Stimulated activated CD4-positive, alpha-beta T cell treated with anti-CD3 and anti-CD28 coated beads, Interleukin-2, amount 100 ng/mL, for 24 hours (primary cell): ENCODE measurements at places on chromosomes 3 and 15.

- no peak for DNase-seq
Observed at GRCh38 chr3:181431748-181432147, 280.0 kb upstream of the SOX2 start.

DNA sequence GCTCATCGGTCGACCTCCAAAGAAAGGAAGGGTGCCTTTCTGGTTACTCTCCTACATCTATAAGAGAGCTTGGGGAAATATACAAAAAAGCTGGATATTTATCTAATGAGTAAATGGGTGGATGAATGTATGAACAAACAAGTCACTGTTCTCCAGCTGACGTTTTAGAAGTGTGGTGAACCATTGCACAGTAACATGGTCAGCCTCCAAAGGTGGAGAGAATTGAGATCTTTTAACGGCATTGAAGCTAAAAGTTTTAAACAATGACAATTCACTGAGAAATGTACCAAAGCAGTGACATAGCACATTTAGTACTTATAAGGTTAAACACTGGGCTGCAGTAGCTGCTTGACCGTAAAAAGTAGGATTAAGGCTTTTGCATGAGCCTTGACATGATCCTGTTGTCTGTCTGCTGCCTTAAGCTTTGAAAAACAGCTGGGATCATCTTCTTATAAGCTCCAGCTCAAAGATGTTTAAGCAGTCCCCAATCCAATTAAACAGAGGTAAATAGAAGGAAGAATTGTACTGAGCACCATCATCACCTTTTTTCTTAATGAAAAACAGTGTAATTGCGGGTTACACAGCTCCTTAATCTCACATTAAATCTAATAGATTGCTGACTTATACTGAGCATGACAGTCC, 222.9 kb downstream of the WDR72 start:
- no peak for DNase-seq

DNA sequence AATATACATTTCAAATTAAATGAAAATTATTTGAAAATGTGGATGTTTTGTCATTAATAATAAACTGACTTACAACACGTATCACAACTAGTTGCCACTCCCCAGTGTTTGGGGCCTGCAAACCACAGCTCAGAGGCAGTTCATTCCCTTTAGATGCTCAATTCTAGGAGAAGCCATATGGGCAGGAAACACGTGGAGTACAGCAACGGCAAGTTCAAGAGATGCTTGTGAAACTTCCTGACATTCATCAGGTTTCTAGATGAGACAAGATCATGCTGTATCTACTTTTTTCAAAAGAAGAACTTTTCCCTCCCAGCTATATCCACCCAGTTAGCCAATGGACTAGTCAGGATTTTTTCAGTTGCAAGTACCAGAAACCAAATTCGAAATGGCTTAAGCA, 17.6 kb upstream of the PLA2G4D start:
- DNase-seq = no peak

GRCh38 chr3:69855436-69856162, 116.3 kb downstream of the MITF start:
- DNase-seq = no peak

GRCh38 chr3:72938471-72939265, 50.8 kb downstream of the GXYLT2 start:
- DNase-seq = no peak

- peak; percentile 59 for DNase-seq
Observed at GRCh38 chr3:8110966-8111798, 390.4 kb upstream of the LMCD1 start.

GRCh38 chr3:3240986-3241385, 61.5 kb upstream of the CRBN start:
- no peak for DNase-seq

GRCh38 chr3:187684880-187685279, 14.7 kb upstream of the SST start:
- no peak for DNase-seq

- no peak for DNase-seq
Observed at GRCh38 chr15:48423342-48423741, 92.1 kb downstream of the DUT start.

GRCh38 chr3:192261135-192261534, 466.2 kb downstream of the FGF12 start:
- no peak for DNase-seq

GRCh38 chr3:128285042-128285966, 132.0 kb downstream of the EEFSEC start:
- DNase-seq = no peak

DNA sequence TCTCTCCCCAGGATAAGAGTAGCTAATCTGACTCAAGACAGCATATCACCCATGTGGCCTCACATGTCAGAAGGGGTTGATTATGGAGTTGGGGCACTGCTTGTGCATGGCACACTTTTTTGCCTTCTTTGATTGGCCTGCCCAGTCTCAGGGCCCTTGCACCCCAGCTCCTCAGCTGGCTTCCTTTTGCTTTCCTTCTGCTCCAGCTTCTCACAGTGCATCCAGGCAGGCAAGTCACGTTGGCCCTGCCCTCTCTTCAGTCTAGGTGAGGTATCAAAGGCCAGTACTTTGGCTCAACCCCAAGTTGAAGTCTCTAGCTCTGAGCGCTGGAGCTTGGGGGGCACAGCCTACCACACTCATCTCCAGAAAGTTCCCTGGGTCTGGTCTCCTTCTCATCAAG, 42.2 kb downstream of the NGRN start:
- no peak for DNase-seq

DNA sequence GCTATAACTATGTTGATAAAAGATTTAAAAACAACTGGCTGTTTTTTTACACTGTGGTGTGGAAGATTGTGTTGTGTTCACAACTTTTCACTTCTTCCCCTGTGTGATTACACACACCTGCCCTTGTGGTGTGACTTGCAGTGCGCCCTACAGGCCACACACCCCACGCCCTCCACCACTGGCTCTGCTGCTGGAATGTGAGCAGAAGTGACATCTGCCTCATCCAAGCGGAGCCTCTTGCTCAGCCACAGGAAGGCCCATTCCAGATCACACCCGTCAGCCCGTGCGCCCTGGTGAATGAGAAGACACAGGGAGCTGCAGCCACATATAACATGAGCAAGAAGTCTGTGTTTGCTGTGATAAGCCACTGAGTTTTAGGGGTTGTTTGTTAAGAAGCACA, 7.0 kb downstream of the CCR2 start:
- no peak for DNase-seq
